ENCODE measurements at places on chromosomes 11 and 22.

DNA sequence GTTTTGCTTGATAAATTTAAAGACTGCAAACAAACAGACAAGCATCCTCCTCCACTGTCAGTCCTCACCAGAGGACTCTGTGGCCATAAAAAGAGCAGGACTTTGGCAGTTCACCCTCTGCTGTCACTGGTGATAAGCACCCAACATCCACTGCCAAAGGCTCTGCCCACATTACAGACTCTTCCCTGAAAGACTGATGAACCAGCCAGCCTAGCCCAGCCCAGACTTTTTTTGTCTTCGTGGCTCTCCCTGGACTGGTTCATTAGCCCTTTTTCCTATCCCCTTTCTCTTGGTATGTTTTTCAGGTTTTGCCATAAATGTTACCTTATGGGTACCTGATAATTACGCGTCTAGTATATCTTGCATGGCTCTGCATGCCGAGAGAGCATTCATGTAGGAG, 15.1 kb downstream of the ST14 start:
- no peak overlapping the region for H3K4me3 ChIP-seq
- H3K27me3 ChIP-seq = no peaks in the 10 kb centered on the region
- no peak overlapping the region for H3K27ac ChIP-seq
- H3K4me1 ChIP-seq = no peaks in the 10 kb centered on the region
- H3K36me3 ChIP-seq = no peaks in the 10 kb centered on the region

GRCh38 chr11:473962-474785, 24.1 kb downstream of the PTDSS2 start:
- no peak for DNase-seq
- no peaks in the 10 kb centered on the region for H3K36me3 ChIP-seq
- no peak overlapping the region for H3K27ac ChIP-seq
- H3K4me1 ChIP-seq = peaks cover 21% of the 10 kb centered on the region

GRCh38 chr11:62025487-62026105, 58.2 kb upstream of the FTH1 start:
- H3K36me3 ChIP-seq = no peaks in the 10 kb centered on the region
- peak; percentile 27 for DNase-seq
- no peaks in the 10 kb centered on the region for H3K27me3 ChIP-seq
- H3K4me3 ChIP-seq = peak overlapping the region; percentile 38

GRCh38 chr22:30040499-30041260, 39.6 kb upstream of the HORMAD2 start:
- H3K27ac ChIP-seq = no peak overlapping the region
- no peaks in the 10 kb centered on the region for H3K27me3 ChIP-seq
- H3K4me3 ChIP-seq = no peak overlapping the region
- no peaks in the 10 kb centered on the region for H3K4me1 ChIP-seq
- no peak for DNase-seq

- H3K27ac ChIP-seq = no peak overlapping the region
- H3K4me3 ChIP-seq = no peak overlapping the region
- DNase-seq = no peak
- no peaks in the 10 kb centered on the region for H3K27me3 ChIP-seq
- H3K4me1 ChIP-seq = no peaks in the 10 kb centered on the region
- H3K36me3 ChIP-seq = no peaks in the 10 kb centered on the region
These were observed 837.8 kb downstream of the TBC1D22A start for GRCh38 chr22:47600281-47600680.

- no peaks in the 10 kb centered on the region for H3K36me3 ChIP-seq
- no peaks in the 10 kb centered on the region for H3K4me1 ChIP-seq
- H3K27me3 ChIP-seq = no peaks in the 10 kb centered on the region
- DNase-seq = no peak
These were observed 286.4 kb upstream of the TENM4 start for GRCh38 chr11:79727221-79727620.

DNA sequence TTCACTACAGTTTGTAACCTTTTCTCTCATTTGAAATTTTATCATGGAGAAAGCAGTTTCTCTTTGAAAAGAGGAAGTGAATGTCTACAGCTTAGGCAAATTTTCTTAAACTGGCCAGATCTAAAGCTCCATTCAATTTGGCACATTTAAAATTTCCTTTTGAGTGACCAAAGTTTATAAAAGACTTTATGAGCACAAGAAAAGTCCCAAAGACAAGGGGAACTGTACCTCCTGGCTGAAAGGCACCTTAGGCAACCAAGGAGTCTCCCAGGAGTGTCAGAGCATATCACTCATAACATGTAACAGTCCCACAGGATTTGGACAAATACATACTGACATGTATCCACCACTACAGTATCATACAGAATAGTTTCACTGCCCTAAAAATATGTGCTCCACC, 41.3 kb downstream of the NARS2 start:
- no peaks in the 10 kb centered on the region for H3K36me3 ChIP-seq
- H3K27ac ChIP-seq = no peak overlapping the region
- DNase-seq = no peak
- H3K4me3 ChIP-seq = no peak overlapping the region
